NCI-H2081 (cell line): ENCODE measurements at places on chromosomes 2 and 18.

DNA sequence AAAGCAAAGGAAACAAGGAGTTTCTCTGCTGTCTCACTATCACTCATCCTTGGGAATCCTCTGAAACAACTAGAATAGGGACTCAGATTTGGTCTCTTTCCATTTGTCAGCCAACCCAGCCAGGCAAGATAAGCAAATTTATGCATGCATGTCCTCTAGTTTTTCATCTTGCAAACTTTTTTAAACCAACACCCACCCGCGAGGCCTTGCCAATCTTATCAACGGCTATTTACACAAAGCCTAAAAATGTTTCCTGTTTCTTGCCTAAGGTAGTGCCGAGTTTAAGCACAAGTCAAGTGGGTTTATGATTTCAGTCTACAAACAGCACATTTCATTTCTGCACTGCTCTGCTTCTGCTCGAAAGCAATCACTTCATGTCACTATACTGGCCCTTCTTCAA is 240.9 kb downstream of the STK39 start:
- DNase-seq = no peak

- DNase-seq = no peak
These were observed 433.0 kb upstream of the CHAC2 start for GRCh38 chr2:53334610-53335009.

- peak; percentile 44 for DNase-seq
These were observed 15.5 kb downstream of the PXDN start for GRCh38 chr2:1728821-1729220.

DNA sequence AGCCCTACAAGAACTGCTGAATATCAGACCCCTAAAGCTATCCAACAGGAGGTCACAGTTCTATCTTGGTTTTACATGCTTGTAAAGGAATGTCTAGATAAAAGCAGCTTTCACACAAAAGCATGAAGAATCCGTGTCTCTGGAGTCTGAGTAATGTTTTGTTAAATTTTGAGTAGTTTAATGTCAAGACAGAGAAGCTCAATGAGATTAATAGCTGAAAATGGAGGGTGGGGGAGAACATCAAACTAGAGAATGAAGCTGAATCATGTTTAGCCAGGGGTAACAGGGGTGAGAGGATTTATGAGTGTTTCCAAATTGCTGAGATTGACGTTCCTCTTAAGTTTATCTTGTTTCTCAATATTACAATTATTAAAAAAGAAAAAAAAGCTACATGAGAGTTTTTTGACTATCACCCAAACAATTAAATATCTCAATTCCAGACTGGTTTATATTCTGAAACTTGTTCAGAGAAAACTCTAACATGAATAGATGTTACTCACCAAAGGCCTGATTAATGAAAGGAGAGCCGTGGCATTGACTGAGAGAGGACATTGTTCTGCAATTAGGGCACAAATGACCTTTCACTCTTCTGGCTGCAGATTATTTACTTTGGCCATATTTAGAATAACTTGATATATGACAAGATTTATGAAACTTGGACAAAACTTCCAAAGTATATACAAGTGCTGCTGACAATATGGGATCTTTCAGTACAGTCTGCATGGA is 266.4 kb upstream of the ETAA1 start:
- DNase-seq = no peak

DNA sequence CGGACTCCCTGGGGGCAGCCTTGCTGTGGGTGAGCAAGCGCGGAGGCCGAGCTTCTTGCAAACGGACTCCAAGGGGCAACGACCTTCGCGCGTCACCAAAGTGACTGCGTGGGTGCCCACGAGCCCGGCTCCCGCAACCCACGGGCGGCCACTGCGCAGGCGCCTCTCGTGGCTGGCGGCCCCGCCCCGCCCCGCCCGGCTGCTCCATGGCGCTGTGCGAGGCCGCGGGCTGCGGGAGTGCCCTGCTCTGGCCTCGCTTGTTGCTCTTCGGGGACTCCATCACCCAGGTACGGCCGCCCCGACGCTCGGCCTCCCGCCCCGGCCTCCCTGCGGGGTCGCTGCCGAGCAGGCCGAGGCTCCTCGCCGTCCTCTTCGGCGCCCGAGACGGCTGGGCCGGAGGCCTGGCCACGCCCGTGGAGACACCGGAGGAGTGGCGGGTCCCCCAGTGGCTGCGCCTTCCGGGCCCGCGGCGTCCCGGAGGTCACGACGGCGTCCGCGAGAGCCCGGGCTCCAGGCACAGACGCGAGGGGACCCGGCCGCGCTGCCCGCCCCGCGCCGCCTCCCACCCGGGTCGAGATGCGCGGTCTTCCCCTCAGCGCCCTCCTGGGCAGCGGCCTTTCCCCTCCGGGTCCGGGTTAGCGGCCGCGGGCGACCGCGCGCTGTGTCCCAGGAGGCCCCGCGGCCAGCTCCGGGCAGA is at the start of gene IAH1:
Gene IAH1 (plus strand): TSS at position 191 of the 697 bp plus-strand sequence. CDS start 16 bp downstream, at position 207.
- peak; percentile 36 for DNase-seq
